Posterior vena cava (tissue), 2 donors: ENCODE measurements at places on chromosomes 6 and 20.

GRCh38 chr20:8670893-8671215 lies 398.0 kb upstream of the PLCB4 start:
- no peak for DNase-seq

- no peak for DNase-seq
Observed at GRCh38 chr6:154593122-154593521, 82.6 kb upstream of the CNKSR3 start.

DNA sequence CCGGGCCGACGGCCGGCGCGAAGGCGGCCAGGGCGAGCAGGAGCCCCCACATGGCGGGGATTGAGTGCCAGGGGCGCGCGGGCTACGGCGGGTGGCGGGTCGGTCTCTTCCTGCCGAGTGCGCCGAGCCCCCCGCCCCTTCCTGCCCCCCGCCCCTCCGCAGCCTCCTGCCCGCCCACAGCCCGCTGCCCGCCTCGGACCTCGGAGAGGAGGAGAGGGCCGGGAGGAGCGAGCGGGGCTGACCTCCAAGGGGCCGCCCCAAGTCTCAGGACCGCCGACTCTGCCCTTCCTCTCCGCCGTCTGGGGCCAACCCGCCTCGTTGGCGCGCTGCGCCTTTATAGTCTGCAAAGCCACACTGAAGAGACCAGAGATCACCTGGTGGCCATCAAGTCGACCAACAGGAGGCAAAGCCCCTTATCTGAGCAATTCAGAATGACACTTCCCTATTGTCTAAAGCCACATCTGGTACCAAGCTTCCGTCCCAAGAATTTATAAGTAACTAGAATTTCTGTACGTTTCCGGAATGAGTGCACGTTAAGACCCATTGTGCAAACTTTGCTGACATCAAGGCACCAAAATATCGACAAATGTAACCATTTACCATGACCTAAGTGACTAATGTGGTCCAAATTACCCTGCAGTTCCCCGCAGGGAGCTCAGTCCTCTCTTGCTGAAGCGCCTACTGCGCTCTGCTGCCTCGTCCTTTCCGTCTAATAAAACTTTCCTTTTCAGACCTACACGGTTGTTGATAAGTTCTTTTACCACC lies at the start of gene CPXM1:
CPXM1 (minus strand) TSS at position 107 of the 765 bp plus-strand sequence; CDS start at position 52, 55 bp downstream.
- peak; percentile 85 for DNase-seq

GRCh38 chr6:33088931-33089620 lies 13.3 kb downstream of the HLA-DPB1 start:
- no peak for DNase-seq

DNA sequence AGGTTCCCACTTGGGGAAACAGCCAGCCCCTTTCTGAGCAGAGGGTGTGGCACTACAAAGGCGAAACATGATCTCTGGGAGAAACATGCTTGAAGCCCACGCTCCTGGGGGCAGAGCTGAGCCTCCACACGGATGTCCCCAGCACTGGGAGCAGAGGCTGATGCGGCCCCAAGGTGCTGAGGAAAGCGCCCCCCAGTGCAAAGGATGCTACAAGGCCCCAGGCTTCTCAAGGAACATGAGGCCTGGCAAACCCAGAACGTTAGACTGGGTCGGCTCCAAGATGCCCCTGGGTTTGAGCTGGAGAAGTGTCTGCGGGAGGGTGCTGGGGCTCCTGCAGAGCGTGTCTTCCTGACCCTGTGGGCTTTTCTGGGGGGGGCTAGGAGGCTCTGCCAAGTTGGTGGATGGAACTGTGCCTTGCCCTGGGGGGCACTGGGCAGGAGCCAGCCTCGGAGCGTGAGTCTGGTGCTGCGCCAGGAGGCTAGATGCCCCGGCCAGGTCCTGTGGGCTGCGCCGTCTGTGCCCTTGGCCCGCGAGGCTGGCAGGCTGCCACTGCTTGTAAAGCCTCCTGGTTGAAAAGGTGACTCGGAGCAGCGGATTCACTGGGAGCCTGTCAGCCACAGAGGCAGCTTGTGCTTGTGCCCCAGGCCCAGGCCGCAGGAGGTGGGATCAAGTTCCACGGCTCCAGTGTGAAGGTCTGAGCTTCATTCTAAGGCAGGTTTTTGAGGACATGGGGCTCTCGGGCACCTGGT lies 8.1 kb downstream of the SYNJ2 start:
- DNase-seq, result peak; percentile 80

- no peak for DNase-seq
Observed at GRCh38 chr6:80438772-80439171, 332.3 kb downstream of the BCKDHB start.

- DNase-seq, result no peak
Observed at GRCh38 chr6:147135211-147135681, 69.0 kb upstream of the STXBP5 start.

DNA sequence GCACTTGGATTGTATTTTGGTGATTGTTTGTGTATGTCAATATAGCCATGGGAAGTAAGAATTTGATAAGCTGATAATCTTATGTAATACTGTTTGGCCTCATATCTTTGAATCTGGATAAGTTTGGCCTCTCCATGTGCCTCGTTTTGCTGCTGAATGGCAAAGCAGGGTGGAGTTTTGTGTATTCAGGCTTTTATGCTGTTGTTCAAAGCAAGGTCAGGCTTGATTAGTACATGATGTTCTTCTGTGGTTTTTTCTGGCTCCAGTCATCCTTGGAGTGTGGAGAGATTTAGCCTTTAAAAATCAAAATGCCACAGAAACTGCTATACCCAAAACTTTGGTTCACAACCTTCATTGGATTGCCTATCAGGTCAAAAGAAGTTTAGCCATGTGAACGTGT lies 728.9 kb upstream of the GJE1 start:
- DNase-seq, result no peak

GRCh38 chr20:64035066-64035932 lies 683 bp upstream of the C20orf204 start:
- no peak for DNase-seq

DNA sequence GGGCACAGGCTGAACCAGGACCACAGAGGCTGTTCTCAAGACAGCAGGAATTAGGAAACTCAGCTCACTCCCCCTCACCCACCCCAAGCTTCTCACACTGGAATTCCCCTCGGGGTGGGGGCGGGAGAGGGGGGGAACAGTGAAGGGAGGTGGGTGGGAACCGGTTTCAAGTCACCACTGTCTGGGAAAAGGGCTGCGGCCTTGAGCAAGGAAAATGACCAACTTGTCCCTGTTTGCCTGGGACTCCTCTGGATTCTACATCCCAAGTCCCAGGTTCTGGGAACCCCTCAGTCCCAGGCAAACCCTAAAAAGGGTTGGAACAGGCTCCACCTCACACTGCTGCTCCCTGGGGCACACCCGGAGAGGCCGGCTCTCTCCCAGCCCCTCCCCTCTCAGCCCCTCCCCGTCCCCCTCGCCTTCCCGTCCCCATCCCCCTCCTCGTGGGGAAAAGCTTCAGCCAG lies 230.7 kb downstream of the TFAP2C start:
- DNase-seq, result no peak

DNA sequence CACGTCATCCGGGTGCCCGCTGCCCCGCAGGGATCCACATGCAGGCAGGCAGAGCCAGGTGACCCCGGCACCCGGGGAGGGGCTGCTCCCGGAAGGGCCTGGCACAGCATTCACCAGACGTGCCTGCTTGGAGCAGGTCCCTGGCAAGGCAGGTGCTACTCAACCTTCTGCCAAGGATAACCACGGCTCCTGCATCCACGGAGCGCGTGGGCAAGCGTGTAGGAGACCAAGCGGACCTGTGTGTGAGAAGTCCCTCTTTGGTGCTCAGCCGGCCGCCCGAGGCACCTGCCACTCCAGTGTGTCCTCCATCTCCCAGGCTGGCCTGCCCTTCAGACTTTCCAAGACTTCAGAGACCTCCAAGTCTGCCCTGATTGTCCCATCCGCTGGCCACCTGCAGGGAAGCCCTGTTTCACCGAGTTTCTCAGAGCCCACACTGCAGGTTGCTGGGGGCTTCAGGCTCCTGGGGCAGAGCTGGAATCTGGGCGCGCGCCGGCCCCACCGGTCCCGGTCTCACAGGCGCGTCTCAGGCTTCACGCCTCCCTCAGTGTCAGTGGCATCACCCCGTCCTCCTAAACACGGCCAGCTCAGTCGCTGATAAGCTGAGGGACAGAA lies 124.3 kb downstream of the DLL1 start:
- DNase-seq, result peak; percentile 70

GRCh38 chr6:113995634-113996033 lies 24.7 kb upstream of the HDAC2 start:
- no peak for DNase-seq

DNA sequence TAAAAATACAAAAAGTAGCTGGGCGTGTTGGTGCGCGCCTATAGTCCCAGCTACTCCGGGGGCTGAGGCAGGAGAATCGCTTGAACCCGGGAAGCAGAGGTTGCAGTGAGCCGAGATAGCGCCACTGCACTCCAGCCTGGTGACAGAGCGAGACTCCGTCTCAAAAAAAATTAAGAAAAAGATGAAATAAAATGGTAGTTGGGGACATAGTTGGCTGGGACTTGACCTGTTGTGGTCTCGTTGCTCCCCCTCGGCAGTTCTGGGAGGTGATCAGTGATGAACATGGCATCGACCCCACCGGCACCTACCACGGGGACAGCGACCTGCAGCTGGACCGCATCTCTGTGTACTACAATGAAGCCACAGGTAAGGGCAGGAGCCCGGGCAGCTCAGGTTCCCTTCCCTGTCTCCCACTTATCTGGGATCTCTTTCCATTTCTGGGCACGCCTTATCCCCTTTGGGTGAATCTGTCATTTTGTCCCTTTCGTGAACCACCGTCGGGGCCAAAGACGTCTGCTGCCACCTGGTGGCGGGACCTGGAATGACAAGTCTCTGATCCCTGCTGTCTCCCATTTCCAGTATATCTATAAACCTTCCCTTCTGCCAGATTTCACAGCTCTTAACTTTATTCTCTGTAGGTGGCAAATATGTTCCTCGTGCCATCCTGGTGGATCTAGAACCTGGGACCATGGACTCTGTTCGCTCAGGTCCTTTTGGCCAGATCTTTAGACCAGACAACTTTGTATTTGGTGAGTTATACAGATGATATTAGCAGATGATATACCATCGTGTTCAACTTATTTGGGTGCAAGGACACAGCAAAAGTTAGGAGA lies 2.3 kb downstream of the TUBB start:
- DNase-seq, result peak; percentile 95

- no peak for DNase-seq
Observed at GRCh38 chr6:138673346-138674014, 100.1 kb upstream of the CCDC28A start.

DNA sequence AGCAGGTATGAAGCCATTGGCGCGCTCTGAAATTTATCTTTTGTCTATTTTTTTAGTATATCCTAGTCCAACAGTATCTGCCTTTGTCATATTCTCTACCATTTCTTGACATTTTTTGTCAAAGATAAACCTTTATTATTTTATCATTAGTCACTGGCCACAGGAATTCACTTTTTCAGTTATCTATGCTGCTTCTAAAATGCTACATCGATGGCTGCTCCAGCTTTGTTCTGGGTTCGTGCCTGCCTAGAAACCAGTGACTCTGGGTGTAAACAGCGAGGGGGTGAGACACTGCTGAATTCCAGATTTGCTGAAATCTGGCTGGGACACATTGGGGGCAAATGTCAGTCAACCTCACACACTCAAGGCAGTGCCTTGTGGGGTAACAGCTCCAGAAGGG lies 193.4 kb downstream of the CDC5L start:
- DNase-seq, result no peak

GRCh38 chr6:152305672-152306071 lies 331.5 kb downstream of the SYNE1 start:
- DNase-seq, result no peak

DNA sequence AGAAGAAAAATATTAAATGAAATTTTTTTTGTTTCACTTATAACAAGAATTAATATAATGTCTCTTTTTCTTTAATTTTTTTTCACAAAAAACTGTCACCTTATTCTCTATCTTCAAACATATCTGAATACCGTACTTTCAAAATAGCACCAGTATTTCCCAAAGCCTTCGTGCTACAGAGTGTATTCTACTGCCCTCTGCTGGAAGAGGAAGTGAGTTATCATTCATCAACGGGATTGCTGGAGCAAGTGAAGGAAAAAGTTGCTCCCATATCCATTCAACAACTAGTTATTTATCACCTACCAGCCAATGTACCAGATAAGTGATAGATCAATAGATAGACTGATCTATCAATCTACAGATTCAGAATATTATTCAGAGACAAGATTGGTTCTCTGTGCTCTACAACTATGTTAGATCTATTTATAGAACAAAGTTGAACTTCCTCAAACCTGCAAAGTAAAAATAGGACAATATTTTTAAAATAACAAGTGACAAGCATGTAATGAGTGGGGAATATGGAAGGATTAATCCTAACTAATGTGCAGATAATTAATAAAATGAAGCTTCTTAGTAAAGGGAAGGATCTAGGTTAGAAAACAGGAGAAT lies 26.7 kb upstream of the TFAP2B start:
- no peak for DNase-seq

DNA sequence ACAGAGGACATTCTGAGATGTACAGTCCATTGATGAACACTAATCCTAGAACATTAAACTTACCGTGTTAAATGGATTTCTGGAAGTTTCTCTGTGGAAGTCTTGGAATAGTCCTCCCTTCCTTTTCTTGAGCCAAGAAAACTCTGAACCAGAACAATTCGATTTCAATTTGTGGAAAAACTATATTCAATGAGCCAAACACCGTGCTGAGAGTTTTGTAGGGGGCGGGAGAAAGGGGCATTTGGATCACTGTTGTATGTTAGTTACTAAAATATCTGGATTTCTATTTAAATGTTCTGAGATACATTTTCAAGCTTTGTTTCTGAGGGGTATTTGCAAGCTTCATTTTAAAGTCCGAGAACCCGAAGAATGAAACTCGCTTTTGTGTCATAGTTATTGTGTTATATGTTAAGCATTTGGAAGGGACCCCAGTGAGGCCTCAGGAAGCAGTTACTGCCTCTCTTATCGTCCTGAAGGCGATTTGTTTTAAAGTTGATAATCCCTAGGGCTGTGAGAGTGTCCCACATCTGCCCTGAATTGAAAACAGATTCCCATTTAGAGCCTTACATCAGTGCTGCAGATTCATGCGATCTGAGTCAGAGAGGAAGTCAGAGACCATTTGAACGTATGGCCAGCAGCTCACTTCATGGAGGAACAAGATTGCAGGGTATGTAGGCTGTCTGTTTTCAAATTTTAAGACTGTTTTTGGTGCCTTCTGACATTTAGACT lies 70.8 kb upstream of the SASH1 start:
- DNase-seq, result no peak

GRCh38 chr6:2820415-2820814 lies 21.2 kb downstream of the SERPINB1 start:
- no peak for DNase-seq

DNA sequence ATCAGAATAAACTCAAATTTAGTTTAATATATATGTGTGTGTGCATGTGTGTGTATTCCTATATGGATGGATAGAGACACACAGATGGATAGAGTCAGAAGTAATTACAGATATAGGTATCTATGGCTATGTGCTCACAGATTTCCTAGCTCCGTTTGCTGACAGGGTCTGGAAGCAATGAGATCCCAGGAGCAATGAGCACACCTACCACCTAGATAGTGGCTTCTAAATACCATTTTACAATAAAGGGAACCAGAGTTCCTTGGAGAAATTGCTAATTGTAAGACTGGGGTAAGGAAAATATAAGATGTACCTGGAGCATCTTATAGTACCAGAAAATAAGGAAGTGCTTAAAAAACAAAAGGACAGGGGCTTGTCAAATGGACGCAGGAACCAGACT lies 196.2 kb upstream of the PRDM1 start:
- DNase-seq, result no peak

GRCh38 chr20:4326195-4327065 lies 311.1 kb upstream of the RNF24 start:
- DNase-seq, result no peak
